CD4-positive, CD25-positive, alpha-beta regulatory T cell (primary cell): ENCODE measurements at places on chromosomes 13 and 19. TPM values are rescaled to one million over a fixed set of nuclear protein-coding genes. Genes with fewer than 3 reads are reported as not detected.
A peak's percentile ranks its signal among the peaks of the same experiment; 100 is the strongest.

- H3K4me3 ChIP-seq, result no peak overlapping the region
- H3K36me3 ChIP-seq, result no peaks in the 10 kb centered on the region
- H3K27ac ChIP-seq, result no peak overlapping the region
- no peak for DNase-seq
- peaks cover 2% of the 10 kb centered on the region for H3K27me3 ChIP-seq
These were observed 4.6 kb downstream of the PPP1R14A start for GRCh38 chr19:38251564-38252051.

DNA sequence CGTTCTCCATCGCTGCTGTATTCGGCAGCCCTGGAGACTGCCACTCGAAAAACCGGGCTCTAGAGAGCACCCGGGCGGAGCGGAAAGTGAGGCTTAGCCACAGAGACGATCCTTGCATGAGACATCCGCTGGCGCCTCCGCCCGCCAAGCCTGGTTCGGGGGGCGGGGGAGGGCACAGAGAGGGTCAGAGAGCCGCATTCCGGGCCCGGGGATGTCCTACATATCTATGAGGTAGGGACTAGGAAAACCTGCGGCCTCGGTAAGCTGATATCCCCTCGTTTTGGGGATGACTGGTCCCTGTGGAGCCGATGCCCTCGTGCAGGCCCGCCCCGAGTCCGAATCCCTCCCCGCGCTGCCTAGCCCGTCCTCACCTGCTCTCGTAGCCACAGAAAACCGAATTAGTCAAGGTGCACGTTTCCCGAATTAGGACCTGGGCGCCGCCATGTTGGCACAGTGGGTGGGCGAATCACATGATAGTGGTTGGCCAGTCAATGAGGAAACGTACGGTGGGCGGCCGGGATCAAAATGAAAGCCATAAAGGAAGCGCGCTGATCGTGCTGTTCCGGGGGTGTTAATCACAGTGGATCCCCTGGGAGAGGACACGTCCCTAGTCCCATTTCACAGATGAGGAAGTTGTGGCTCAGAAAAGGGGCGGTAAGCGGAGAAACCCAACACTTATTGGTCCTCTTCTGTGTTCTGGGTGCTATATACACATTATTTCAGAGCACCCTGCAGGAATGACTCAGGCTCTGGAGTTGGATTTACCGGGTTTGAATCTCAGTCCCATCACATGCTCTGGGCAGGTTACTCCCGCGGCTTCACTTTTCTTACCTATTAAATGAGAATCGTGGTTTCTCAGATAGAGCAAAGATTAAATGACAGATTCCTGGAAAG lies at the start of gene TRMT1:
Gene TRMT1, minus strand, starts transcription at position 459 of the 894 bp plus-strand sequence. Its CDS starts 341 bp downstream, at position 118.
- H3K27ac ChIP-seq, result peak within 1 kb of the TSS; percentile 69
- H3K27me3 ChIP-seq, result no peaks in the 10 kb centered on the region
- peak; percentile 87 for DNase-seq

DNA sequence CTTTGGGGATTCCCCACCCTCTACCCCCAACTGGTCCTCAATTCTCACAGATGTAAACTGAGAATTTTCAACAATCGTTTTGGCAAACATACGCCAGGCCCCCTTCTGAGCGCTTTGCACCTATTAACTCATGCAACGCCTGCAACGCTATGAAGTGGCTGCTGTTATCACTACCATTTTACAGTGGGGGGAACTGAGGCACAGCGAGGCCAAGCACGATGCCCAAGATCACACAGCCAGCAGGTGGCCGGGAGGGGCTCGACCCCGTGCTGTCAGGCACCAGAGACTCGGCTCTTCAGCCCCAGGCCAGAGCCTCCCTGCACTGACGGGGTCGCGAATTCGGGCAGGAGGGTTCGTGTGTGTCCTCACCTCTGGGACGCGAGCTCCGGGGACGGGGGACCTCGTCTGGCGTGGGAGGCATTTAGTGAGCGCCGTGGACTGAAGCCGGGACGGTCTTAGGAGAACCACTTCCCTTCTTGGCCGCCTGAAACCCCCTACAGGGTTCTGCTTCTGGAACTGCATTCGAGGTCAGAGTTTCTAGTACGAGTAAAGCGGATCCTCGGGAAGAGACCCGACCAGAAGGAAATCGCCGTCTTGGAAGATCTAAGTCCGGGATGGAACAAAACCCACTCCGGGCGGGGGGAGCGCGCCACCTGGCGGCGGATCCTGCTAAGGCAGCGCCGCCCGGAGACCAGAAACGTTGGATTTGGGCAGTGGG lies 21.0 kb downstream of the ZNF114 start:
- H3K27me3 ChIP-seq, result no peaks in the 10 kb centered on the region
- H3K36me3 ChIP-seq, result no peaks in the 10 kb centered on the region

- H3K4me1 ChIP-seq, result peaks cover 93% of the 10 kb centered on the region
- peak; percentile 75 for DNase-seq
- H3K27me3 ChIP-seq, result no peaks in the 10 kb centered on the region
- H3K36me3 ChIP-seq, result no peaks in the 10 kb centered on the region
These were observed at the start of gene SSBP4 for GRCh38 chr19:18419195-18419698. SSBP4 (plus strand) TSS chr19:18419398; CDS start chr19:18419649, 251 bp downstream.

- DNase-seq, result no peak
- no peaks in the 10 kb centered on the region for H3K27me3 ChIP-seq
- H3K4me3 ChIP-seq, result no peak overlapping the region
- H3K27ac ChIP-seq, result no peak overlapping the region
- no peaks in the 10 kb centered on the region for H3K36me3 ChIP-seq
These were observed 32.8 kb downstream of the IGFL2 start for GRCh38 chr19:46180701-46181387.

GRCh38 chr19:4547303-4548237 lies 7.7 kb upstream of the LRG1 start:
- H3K36me3 ChIP-seq, result no peaks in the 10 kb centered on the region
- H3K4me1 ChIP-seq, result no peaks in the 10 kb centered on the region
- H3K27me3 ChIP-seq, result no peaks in the 10 kb centered on the region
- no peak overlapping the region for H3K27ac ChIP-seq

GRCh38 chr19:51462276-51462675 lies 4.0 kb upstream of the SIGLEC8 start:
- H3K27me3 ChIP-seq, result peaks cover 6% of the 10 kb centered on the region
- DNase-seq, result no peak
- no peak overlapping the region for H3K4me3 ChIP-seq
- H3K36me3 ChIP-seq, result no peaks in the 10 kb centered on the region
- H3K4me1 ChIP-seq, result no peaks in the 10 kb centered on the region

GRCh38 chr19:42378225-42379215 lies 11.6 kb downstream of the CNFN start:
- H3K36me3 ChIP-seq, result no peaks in the 10 kb centered on the region
- no peak overlapping the region for H3K27ac ChIP-seq
- no peaks in the 10 kb centered on the region for H3K27me3 ChIP-seq
- no peaks in the 10 kb centered on the region for H3K4me1 ChIP-seq

GRCh38 chr19:4009990-4010807 lies 2.7 kb downstream of the PIAS4 start:
- H3K36me3 ChIP-seq, result peaks cover 28% of the 10 kb centered on the region
- H3K4me1 ChIP-seq, result peaks cover 48% of the 10 kb centered on the region
- no peak overlapping the region for H3K4me3 ChIP-seq
- no peak for DNase-seq
- no peaks in the 10 kb centered on the region for H3K27me3 ChIP-seq

DNA sequence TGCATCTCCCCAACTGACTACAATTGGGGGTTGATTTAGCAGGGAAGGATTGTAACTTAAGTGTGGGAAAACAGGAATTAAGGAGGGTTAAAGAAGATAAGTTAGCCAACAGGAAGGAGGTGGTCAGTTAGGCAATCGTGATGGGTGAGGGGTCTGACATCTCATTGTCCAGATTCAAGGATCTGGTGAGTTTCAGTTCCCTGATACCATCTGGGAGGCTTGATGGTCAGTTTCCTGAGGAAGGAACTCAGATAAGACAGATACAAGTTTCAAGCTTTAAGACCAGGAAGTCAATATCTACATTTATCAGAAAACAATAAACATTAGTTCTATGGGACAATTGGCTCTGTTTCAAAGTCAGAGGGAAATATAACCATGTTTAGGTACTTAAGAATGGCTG lies 601.8 kb downstream of the SLITRK6 start:
- H3K4me1 ChIP-seq, result no peaks in the 10 kb centered on the region
- no peak for DNase-seq
- no peaks in the 10 kb centered on the region for H3K36me3 ChIP-seq
- no peak overlapping the region for H3K4me3 ChIP-seq

DNA sequence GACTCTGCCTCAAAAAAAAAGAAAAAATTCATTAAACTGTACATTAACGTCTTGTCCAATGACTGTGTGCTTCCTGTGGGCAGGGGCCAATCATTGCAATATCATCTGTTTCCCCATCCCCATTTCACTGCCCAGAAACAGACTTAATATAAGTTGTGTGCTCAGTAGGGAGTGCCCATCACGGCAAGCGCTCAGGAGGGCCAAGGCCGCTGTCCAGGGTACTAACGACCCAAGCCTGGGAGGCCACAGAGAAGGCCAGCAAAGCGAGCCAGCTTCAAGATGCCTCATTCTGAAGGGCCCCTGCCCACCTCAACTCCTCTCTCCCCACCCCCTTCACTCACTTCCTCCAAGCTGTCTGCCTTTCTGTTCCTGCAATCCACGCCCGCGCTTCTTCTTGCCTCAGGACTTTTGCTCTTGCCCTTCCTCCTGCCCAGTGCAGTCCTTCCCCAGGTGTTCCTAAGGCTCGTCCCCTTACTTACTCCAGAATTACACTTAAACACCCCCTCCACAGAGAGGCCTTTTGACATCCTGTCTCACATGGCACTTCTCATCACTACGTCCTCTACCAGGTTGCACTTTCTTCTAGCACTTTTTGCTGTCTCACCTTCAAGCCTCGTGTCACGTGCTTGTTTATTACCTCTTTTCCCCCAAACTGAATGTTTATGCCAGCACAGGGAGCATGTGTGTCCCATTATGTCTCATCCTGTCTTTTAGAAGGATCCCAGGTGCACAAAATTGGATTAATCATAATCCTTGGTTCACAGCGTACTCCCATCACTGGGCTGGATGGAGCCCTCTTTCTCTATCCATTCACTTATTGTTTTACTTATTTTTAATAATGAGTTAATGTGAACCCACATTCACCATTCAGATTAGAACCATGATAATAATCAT lies 11.3 kb upstream of the POU2F2 start:
- no peak overlapping the region for H3K4me3 ChIP-seq
- H3K36me3 ChIP-seq, result no peaks in the 10 kb centered on the region
- H3K27me3 ChIP-seq, result no peaks in the 10 kb centered on the region
- no peaks in the 10 kb centered on the region for H3K4me1 ChIP-seq

DNA sequence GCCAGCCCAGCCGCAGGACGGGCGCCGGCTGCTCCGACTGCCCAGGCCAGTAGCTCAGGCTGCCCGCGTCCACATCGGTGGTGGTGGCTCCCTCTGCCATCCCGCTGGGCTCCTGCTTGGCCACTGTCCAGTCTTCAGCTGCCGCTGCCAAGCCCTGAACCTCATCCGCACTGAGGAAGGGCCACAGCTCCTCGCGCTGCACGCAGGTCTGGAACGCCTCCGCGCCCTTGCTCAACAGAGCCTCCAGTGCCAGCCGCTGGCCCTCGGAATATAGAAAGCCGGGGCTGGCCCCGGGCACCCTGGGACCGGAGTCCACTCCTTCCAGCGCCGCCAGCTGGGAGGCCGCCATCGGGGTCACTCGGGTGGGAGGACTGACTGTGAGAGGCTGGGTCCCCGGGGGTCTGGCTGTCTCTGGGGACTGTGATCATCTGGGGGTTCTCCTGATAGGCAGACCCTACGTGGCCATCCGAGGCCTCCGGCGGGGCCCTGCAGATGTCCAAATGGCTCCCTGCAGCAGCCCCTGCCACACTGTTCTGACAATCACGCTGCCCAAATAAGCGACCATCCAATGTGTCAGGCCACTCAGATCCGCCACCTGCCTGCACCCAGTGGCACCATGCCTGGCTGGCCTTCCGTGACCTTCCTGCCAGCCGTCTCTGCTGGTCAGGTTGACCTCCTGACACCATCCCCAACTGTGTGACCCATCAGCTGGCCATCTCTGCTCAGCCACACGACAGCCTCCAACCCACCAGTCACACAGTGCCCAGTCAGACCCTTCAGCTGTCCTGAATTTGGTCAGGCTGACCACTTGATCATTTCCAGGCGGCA lies 1.6 kb downstream of the FAM83E start:
- H3K27ac ChIP-seq, result no peak overlapping the region
- no peak overlapping the region for H3K4me3 ChIP-seq
- H3K36me3 ChIP-seq, result peaks cover 27% of the 10 kb centered on the region
- peaks cover 30% of the 10 kb centered on the region for H3K4me1 ChIP-seq

DNA sequence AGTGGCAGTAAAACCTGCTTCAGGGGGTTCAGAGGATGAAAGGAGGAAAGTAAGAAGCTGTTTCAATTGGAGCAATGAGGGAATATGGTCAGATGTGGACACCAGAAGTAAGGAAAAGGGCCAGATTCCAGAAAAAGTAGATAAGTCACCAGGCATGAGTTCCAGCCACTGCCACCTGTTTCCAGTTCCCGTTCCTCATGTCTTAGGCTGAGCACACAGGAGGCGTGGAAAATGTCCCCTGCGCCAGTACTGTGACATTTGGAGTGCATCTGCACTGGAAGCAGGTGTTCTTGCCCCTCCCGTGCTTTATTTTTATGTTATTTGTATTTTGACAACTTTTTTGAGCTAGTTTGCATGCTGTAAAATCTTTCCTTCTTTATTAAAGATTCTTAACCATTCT lies 25.3 kb downstream of the LMO7 start:
- no peak overlapping the region for H3K4me3 ChIP-seq
- no peaks in the 10 kb centered on the region for H3K27me3 ChIP-seq
- H3K36me3 ChIP-seq, result no peaks in the 10 kb centered on the region
- no peak for DNase-seq
- H3K27ac ChIP-seq, result no peak overlapping the region

DNA sequence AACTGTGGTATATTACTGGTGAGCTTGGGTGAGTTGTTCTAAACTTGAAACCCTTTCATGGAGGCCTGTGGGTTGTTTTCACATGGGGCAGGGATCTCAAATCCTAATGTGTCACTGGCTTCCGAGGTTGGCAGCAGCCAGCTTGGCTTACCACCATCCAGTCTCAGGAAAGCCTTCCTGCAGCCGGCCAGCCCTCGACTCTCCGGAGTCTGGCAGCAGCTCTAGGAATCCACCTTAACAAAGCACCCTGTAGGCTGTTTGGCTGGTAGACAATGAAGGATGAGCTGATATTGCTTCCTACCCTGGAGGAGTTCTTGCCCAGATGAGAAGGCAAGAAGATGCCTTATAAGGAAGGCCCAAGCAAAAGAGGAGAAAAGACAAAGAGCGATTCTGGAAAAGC lies 188.3 kb downstream of the KLF12 start:
- peaks cover 30% of the 10 kb centered on the region for H3K4me1 ChIP-seq
- H3K4me3 ChIP-seq, result no peak overlapping the region
- no peaks in the 10 kb centered on the region for H3K27me3 ChIP-seq

DNA sequence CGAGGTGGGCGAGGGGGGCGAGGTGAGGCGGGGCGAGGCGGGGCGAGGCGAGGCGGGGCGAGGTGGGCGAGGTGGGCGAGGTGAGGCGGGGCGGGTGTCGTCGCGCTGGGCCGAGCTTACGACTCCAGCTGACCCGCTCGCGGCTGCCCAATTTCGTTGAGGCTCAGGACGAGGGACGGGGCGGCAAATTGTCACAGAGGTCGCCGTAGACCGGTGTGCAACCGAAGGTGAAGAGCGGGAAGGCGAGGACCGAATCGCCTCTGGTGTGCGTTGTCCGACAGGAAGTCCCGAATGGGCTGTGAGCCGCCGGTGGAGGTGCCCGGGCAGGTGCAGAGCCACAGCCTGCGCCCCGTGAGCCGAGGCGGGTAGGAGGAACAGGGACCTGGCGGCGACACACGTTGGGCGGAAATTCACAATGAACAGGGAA lies at the start of gene LACC1:
Gene LACC1, plus strand, starts transcription at position 150 of the 427 bp plus-strand sequence. CDS start 1,082 bp downstream, outside the sequence.
- H3K4me1 ChIP-seq, result peaks cover 9% of the 10 kb centered on the region
- peak within 1 kb of the TSS; percentile 76 for H3K27ac ChIP-seq
- H3K4me3 ChIP-seq, result peak within 1 kb of the TSS; percentile 64
- no peaks in the 10 kb centered on the region for H3K27me3 ChIP-seq

OR7C1 gene
- not detected for total RNA-seq

SHANK1 gene
- total RNA-seq, result not detected

CEACAM20 gene
- not detected for total RNA-seq

SIGLECL1 gene
- total RNA-seq, result not detected

UPK1A gene
- total RNA-seq, result not detected

MCF2L gene
- total RNA-seq, result 22.2 TPM

IRGC gene
- total RNA-seq, result not detected
